Stimulated activated CD8-positive, alpha-beta memory T cell treated with anti-CD3 and anti-CD28 coated beads, Interleukin-7, amount 100 ng/mL, for 48 hours (primary cell): ENCODE measurements at places on chromosomes 5 and 9.
A peak's percentile ranks its signal among the peaks of the same experiment; 100 is the strongest.

DNA sequence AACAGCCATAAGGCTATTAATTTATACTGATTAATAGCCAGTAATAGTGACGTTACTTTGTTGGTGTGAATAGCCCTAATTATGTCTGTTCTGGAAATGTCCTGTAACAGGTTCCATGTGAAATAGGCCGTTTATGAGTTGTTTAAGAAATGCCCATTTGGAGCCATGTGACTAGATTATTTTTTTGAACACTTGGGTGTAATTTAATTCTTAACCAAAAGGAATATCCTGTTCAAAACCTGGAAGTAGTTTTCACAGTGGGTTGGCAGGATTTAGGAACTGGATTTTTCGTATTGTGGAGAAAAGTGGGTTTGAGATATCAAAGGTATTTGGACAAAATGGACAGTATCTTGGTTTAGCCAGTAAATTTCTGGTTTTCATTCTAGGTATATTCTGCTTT is 1.3 kb downstream of the TENT2 start:
- DNase-seq, result no peak

GRCh38 chr9:5622016-5622415 is 6.9 kb upstream of the RIC1 start:
- DNase-seq, result no peak

GRCh38 chr9:128528445-128529160 is 23.8 kb upstream of the SPTAN1 start:
- DNase-seq, result no peak

DNA sequence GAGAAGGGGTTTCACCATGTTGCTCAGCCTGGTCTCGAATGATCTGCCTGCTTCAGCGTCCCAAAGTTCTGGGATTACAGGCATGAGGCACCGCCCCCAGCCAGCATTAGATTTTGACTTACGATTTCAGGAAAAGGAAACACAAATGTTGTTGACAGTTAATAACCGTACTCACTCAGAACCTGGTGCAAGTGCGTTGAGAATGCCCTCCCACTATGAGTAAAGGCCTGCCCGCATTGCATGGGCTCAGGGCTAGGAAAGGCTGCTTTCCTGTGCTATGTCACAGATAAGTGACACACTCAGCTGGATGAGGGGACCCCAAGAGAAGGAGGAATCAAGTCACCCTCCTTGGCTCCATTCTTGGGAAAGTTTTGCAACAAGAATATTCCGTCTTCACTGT is 42.4 kb downstream of the NDST1 start:
- no peak for DNase-seq

DNA sequence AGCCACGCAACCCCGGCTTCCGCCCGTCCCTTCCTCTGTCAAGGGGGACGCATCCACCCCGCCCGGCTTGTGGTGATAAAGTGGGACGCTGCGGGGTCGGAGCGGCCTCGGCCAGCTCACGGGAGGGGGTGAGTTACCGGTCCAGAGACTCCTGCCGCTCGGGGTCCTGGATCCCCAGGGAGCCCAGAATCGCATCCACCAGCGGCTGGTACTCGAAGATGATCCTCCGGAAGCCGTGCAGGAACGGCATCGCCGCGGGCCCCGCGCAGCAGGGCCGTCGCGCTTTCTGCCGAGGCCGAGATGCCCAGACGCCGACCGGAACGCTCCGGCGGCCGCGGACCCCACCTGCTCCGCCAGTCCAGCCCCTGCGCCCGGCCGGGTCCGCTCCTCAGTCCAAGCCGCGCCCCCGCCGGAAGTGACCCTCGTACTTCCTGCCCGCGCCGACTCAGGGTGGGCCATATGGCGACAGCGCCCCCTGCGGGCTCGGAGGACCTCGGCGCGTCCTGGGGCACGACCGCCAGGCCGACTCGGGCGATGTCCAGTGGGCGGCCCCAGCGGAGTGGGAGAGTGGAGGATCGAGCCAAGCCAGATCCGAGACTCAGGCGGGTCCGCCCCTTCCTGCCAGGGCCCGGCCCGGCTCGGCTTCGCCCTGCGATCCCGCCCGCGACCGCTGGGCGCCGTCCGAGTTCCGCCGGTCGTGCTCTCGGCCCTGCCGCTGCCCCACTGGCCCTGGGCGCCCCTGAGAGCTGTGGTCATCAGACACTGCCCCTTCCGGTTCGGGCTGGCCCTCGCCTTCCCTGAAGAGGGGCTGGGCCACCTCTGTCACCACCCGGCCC is at the start of gene ASB6:
Gene ASB6, minus strand, starts transcription at position 402 of the 836 bp plus-strand sequence. Its CDS starts 152 bp downstream, at position 250.
- DNase-seq, result peak; percentile 97

- DNase-seq, result no peak
Observed at GRCh38 chr5:84725946-84726570, 341.4 kb upstream of the EDIL3 start.

DNA sequence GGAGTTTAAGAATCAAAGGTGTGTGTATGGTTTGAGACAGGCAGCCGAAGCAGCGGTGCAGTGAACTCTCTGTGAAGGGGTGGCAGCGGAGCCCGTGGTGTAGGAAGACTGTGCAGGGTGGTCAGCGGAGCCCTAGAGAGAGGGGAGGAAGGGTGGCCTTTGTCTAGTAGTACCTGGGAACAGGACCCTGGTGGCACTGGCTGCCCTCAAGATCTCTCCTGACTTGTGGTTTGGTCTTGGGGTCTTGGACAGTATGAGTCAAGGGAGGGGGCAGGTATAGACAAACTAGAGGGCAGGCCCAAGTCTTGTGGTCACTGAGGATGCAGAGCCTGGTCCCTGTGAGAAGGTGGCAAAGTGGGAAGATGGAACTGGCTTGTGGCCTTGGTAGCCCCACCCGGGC is 7.1 kb upstream of the NKX2-5 start:
- no peak for DNase-seq

- DNase-seq, result no peak
Observed at GRCh38 chr9:115997923-115998322, 155.7 kb upstream of the PAPPA start.

DNA sequence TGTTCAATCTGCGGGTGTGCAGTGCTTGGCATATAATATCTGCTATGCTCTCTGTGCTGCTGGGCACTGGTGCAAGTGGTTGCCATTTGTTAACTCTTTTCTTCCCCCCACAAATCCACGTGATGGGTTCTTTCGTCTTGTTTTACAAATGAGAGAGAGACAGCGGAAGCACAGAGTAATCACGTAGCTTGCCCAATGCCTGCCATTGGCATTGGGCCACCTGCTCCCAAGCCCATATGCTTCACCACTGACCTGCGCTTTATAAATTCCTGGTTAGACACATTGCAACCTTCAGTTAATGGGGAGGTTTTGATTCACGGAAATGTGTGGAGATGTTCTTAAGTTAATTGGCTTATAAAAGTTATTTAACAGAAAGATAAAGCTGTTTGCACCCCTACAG is 194.8 kb upstream of the ADAMTS16 start:
- DNase-seq, result no peak

GRCh38 chr9:129595903-129596540 is 24.9 kb downstream of the C9orf50 start:
- DNase-seq, result no peak

- DNase-seq, result no peak
Observed at GRCh38 chr5:6989230-6989629, 276.0 kb downstream of the TENT4A start.

- DNase-seq, result no peak
Observed at GRCh38 chr5:152477536-152477935, 72.5 kb upstream of the NMUR2 start.

DNA sequence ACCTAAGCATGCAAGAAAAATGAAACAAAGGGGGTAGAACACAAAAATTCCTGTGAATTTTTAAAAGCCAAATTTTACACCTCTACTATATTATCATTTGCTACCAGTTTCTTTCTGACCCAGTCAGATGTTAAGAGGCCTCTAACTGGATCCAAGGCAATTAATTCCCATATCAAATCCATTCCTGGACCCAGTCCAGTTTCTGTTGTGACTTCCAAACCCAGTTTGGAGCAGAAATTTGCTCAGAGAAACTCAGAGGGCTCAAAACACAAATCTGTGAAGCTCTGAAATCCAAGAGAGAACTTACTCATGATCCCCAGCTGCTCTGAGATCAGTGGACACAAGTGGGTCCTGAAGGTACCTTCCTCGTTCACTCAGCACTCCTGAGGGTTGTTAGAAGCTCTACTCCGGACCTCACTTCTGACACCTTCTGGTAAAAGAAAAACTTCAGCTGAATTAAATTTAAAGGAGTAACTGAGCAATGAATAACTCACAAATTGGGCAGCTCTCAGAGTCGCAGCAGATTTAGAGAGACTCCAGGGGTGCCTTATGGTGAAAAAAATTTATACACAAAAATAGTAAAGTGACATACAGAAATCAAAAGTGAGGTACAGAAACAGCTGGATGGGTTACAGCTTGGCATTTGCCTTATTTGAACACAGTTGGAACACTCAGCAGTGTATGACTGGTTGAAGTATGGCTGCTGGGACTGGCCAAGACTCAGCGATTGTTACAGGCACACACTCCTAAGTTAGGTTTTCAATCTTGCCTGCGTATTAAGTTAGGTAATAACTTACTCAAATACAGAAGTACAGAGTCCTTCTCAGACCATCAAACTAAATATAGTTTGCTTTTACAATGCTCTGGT is 32.4 kb downstream of the INSL4 start:
- DNase-seq, result no peak

GRCh38 chr9:135123773-135124134 is 36.3 kb downstream of the OLFM1 start:
- no peak for DNase-seq

DNA sequence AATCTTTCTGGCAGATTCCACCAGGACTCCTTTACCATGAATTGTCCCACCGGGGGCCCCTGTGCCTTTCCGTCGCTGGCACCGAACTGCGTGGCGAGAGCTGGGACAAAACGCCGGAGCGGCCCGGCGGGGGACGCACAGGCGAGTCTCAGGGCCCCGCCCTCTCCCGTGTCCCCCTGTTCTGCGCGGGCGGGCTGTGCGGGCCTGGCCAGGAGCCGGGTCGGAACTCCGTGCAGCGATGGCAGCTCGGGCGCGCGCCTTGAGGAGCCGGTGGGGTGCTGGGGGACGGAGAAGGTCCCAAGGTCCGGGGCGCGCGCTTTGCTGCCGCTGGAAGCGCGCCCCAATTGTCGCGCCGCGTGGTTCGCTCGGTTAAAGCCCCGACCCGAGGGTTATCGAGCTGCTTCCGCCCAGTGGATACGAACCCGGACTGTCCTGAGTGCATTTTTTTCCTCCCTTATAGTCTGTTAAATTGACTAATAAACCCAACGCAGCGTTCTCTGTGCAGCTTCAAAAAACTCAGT is 125.3 kb downstream of the TMEM174 start:
- no peak for DNase-seq

DNA sequence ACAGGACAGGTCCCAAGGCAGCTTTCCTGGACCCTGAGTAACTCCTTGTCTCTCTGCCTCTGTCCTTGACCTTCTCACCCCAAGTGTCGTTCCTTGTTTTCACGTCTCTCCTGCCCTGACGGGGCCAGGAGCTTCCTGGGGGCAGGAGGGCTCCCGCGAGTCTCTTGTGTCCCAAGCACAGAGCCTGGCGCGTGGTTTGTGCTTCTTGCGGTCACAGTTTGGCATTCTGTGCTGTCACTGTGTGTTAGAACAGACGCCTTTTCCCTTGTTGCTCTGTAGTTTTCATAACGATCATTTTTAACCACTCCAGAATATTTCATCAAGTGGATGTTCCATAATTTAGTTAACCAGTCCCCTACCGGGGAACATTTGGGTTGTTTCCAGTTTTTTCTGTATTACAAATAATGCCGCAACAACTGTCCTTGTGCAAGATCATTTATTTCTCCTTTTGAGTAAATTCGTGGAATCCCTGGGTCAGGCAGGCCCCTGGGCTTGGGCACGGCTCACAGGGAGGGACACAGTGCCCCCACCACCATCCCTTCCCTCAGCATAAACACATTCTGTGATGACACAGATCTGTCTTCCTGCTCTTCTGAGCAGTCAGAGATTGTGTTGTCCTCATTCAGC is 71.9 kb downstream of the TSPAN17 start:
- DNase-seq, result no peak

- DNase-seq, result no peak
Observed at GRCh38 chr5:59816654-59817300, 76.7 kb downstream of the PDE4D start.

- no peak for DNase-seq
Observed at GRCh38 chr5:57311251-57311650, 137.4 kb downstream of the GPBP1 start.

DNA sequence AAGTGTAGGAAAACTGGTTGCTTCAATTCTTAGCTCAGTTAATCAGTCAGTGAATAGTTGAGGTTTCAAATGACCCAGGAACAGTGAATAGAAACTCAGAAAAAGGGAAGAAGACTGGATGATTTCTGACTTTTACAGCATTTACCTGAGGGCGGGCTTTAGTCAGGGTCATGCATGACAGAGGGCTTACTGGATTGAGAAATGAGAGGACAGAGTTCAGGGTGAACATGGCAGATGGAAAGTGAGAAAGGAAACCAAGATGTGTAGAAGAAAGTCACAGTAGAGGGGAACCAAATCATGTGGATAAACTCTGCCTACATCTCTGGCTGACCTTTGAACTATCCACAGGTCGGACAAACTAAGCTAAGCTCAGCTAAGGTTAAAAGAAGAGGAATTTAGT is 596.0 kb downstream of the SEMA5A start:
- DNase-seq, result no peak

- DNase-seq, result no peak
Observed at GRCh38 chr9:120711354-120711753, 2.9 kb downstream of the MEGF9 start.

GRCh38 chr9:114237781-114238180 is 82.4 kb downstream of the COL27A1 start:
- no peak for DNase-seq

DNA sequence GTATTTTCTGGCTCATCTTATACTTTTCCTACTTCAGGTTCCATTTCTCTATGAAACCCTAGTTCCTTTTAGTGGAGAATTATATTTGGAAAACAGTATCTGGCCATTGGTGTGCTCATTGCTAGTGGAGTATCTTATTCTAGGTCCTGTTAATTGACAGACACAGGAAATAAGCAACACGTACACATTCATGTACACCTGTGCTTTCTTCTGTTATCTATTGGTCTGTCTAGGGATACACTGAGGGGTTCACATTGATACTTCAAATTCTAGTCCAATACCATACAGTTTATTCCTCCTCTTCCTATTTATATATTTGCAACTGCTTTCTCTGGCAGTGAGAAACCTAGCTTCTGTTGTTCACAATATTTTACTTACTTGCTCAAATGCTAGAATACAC is 110.2 kb downstream of the FER start:
- DNase-seq, result no peak

DNA sequence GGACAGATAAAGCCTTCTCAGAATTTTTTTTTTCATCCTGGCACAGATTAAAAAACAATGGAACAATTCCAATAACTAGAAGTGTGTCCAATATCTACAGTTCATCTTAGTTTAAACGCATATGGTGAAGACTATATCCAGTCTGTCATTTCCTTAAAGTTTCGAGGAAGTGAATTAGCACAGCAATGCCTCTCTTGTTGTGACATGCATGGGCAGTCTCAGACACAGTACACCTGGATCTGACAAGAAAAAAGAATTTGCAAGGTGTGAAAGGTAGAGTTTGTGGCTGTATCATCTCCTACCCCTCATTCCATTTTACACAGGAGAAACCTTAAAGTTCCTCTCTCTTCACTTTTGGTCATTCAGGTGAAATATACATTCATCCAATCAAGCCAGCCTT is 100.6 kb upstream of the ADAMTS19 start:
- DNase-seq, result no peak

- DNase-seq, result no peak
Observed at GRCh38 chr9:101601904-101602765, 7.4 kb upstream of the PPP3R2 start.

- no peak for DNase-seq
Observed at GRCh38 chr5:82766206-82766605, 311.0 kb downstream of the TMEM167A start.

- no peak for DNase-seq
Observed at GRCh38 chr9:69412741-69413150, 87.7 kb downstream of the ENTREP1 start.

- no peak for DNase-seq
Observed at GRCh38 chr5:2093859-2094615, 211.3 kb upstream of the IRX4 start.

- no peak for DNase-seq
Observed at GRCh38 chr9:36006549-36007315, 30.0 kb upstream of the RECK start.
